Kasumi-1 (cell line): ENCODE measurements at places on chromosomes 4 and X.
A peak's percentile ranks its signal among the peaks of the same experiment; 100 is the strongest.

DNA sequence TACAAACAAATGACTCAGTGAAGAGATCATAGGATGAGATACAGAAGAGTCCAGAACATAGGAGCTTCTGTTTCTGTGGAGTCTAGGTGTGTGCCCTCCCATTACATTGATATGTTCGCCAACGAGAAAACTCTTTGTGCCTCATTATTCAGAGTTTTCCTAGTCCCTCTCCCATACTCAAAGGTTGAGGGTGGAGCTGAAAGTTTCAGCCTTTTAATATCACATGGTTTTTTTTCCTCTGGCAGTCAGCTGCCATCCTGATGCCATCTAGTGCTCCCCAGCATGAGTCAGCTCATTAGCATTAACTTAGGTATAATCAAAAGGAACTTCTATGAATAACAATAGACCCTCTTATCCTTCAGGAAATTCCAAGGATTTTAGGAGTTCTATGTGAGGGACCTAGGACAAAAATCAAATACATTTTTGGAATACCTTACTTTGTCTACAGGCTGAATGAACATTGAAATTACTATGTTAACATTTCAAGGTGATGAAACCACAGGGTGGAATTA is 559.6 kb upstream of the AMOT start:
- DNase-seq: no peak

DNA sequence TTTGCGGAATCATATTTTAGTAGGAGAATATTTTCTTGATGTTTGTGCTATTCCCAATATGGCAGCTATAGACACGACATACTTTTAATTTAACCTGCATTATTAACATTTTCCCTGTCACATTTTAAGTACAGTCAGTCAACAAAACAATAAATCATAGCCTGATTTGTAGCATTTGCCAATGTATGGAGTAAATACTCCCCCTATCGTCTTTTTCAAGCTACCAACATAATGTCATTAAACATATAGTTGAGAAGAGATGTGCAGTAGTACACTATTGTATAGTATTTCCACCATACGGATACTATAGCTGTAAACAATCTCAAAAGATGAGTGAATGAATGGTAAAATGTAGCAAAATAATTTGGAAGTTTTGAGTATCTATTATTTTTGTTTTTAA is 303.7 kb upstream of the MAGEB2 start:
- DNase-seq: no peak

GRCh38 chr4:22824091-22824490 is 131.4 kb downstream of the GBA3 start:
- no peak for DNase-seq

- no peak for DNase-seq
Measured at GRCh38 chrX:153775293-153776119, 5.3 kb upstream of the SRPK3 start.

DNA sequence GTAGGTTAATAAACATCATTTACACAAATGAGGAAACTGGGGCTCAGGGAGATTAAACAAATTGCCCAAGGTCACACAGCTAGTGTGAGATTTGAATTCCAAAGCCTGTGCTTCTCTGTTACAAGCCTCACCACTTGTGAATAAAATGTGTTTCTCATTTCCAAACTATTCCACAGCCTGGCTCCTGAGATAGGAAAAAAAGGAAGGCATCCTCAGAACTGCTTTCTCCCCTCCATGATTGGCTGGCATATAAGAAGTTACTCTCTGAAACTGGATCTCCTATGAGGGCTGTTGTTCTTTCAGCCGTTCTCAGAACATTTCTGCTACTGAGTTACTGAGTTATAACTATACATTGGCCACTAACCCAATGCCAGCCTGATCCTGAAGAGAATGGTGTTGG is 237.9 kb downstream of the MAML3 start:
- no peak for DNase-seq

DNA sequence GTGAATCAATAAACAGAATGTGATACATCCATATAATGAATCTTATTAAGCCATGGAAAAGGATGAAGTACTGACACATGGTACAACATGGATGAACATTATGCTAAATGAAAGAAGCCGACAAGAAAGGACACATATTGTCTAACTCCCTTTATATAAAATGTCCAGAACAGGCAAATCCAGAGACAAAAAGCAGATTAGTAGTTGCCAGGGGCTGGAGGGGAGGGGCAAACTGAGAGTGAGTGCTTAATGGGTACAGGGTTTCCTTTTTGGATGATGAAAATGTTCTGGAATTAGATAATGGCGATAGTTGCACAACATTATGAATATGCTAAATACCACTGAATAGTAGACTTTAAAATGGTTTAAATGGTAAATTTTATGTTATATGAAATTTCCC is 17.4 kb downstream of the ADGRG4 start:
- no peak for DNase-seq

GRCh38 chr4:145934434-145935047 is 4.1 kb downstream of the ZNF827 start:
- DNase-seq: peak; percentile 43

DNA sequence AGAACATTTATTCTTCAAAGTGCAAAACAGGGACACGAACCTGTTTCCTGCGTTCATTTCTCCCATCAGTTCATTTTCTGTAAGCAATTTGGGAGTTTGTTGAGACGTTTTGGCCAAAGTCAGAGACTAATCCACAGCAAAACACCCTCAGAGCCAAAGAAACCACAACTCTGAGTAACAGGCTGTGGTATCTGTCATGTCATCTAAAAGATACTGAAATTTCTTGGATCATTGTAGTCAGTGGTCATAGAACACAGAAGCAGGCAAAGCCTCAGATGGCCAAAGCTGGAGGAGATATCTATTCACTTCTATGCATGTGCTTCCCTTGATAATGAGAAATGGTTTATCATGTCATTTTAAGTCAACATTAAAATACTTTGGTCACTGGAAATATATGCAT is 485.6 kb upstream of the GALNT7 start:
- no peak for DNase-seq

DNA sequence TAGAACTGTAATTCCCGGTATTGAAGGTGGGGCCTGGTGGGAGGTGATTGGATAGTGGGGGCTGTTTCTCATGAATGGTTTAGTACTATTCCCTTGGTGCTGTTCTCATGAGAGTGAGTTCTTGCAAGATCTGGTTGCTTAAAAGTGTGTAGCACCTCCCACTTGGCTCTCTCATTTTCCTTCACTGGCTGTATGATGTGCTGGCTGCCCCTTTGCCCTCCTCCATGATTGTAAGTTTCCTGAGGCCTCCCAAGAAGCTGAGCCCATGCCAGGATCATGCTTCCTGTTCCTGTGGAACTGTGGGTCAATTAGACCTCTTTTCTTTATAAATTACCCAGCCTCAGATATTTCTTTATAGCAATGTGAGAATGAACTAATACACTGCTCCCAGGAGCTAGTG is 8.7 kb downstream of the ANXA10 start:
- DNase-seq: no peak

DNA sequence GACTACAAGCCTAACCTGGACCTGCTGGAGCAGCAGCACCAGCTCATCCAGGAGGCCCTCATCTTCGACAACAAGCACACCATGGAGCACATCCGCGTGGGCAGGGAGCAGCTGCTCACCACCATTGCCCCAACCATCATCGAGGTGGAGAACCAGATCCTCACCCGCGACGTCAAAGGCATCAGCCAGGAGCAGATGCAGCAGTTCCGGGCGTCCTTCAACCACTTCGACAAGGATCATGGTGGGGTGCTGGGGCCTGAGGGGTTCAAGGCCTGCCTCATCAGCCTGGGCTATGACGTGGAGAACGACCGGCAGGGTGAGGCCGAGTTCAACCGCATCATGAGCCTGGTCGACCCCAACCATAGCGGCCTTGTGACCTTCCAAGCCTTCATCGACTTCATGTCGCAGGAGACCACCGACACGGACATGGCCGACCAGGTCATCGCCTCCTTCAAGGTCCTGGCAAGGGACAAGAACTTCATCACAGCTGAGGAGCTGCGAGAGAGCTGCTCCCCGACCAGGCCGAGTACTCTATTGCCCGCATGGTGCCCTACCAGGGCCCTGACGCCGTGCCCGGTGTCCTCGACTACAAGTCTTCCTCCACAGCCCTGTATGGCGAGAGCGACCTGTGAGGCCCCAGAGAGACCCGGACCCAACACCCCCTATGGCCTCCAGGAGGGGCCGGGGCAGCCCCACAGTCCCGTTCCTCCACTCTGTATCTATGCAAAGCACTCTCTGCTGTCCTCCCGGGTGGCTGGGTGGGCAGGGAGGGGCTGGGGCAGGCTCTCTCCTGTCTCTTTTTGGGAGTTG is 486.2 kb downstream of the TRAM1L1 start:
- DNase-seq: no peak

- DNase-seq: no peak
Measured at GRCh38 chr4:158605393-158605792, 66.3 kb downstream of the C4orf46 start.

DNA sequence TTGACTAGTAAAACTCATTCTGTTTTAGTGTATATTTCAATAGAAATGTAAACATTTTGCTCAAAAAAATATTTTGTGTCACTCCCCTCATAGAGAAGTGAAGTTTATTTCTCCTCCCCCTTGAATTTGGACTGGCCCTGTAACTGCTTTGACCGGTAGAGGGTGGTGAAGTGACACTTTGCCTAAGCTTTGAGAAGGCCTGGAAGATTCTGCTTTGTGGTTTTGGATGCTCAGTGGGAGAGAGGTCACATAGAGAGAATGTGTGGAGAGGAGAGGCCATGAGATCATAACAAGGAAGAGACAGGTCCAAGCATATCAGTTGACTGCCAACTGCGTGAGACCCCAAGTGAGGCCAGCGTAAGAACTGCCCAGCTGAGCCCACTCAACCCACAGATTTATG is 19.1 kb upstream of the ARX start:
- DNase-seq: no peak

- no peak for DNase-seq
Measured at GRCh38 chr4:87192145-87192919, 28.1 kb downstream of the KLHL8 start.

- no peak for DNase-seq
Measured at GRCh38 chr4:82136161-82136801, 237.5 kb downstream of the HNRNPD start.

DNA sequence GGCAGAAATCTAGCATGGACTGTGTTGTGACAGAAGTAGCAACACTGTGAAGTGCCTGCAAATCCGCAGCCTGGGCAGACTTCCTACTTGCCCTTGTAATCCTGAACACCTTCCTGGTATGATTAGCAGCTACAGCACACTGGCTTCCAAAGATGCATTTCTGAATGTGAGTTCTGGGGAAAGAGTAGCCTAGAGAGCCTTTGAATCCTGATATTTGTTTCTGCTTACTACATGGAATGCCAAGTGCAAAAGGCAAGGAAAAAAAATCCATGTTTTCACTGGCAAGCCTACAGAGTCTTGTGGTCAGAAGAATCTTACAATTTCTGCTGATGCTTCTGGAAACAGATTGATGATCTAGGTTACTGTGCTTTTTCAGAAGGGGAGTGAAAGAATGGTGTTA is 223.7 kb downstream of the COL25A1 start:
- no peak for DNase-seq

GRCh38 chrX:38662640-38663039 is 101.3 kb downstream of the TSPAN7 start:
- DNase-seq: no peak

- peak; percentile 69 for DNase-seq
Measured at GRCh38 chrX:66728818-66729271, 90.0 kb upstream of the EDA2R start.

- no peak for DNase-seq
Measured at GRCh38 chr4:168836490-168836889, 173.6 kb downstream of the CBR4 start.

GRCh38 chrX:28549838-28550237 is 37.4 kb upstream of the IL1RAPL1 start:
- DNase-seq: no peak

- no peak for DNase-seq
Measured at GRCh38 chr4:53906606-53907190, 157.7 kb downstream of the CHIC2 start.

DNA sequence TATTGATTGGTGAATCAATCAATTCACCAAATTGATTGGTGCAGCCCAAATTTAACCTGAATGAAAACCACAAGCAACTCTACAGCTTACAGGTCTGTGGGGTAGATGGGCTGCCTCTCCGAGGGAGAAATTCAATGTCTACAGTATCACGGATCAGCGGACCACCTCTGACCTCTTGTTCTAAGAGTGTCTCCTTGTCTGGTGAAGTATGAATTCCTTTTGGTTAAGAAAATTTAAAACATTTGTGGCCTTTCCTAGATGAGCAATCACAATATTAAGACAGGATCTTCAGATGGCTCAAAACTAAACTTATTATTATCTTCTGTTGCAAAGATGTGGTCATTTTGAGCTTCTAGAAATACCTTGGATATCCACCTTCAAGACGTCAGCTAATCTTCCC is 153.3 kb downstream of the IL15 start:
- DNase-seq: no peak

DNA sequence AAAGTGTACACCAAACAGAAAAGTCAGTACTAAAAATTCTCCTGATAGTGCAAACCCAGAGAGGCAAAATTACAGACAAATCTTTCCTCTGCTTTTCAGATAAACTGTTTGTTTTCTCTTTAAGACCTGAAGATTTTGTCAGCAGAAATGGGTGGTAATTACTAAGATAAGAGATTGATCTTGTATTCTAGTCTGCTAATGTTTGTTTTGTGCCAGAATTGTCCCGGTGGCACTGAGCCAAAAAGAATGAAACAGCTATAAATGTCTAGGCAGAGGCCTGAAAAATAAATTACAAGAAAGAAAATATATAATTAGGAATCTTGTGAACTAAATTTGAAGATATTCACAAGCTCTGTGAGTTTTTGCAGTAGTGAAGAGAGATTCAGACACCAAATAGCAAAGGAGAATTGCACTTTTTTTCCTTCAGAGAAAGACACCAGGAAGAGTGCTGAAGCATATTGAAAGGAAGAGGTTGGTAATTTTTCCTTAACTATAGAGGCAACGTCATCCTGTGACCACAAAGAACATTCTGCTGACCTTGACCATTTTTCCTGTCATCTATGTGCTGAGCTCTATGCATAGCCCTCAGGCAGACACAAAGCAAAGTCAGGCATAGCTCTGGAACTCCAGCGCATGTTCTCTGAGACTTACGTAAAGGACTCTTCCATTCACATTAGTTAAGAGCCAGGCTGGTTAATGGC is 314.5 kb upstream of the RASGEF1B start:
- no peak for DNase-seq

DNA sequence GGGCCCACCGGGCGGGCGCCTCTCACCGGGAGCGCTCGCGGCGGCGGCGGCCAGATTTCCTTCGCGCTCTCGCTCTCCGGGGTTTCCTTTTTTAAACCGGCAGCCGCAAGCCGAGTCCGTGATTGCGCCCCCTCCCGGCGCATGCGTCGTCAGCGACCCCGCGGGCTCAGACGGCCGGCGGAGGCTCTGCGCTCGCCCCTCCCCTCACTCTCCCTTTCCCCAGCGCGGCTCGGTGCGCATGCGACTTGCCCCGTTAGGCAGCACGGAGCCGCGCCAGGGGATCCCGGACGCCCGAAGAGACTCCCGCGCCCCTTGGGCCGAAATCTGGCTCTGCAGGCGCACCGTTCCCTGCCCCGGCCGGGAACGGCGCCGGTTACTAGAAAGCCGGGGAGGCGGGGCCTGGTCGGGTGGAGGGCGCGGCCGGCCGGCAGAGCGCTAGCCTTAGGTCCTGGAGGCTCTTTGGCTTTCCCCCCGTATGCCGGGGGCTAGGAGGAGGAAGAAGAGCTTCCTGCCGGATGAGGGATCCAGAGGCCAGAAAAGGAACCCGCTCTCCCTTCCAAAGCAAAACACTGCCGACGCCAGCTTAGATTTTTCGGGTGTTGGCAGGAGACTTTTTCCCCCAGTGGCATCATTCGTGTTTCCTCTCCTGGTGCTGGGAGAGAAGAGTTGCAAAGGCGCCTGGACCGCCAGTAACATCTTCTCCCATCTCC is at the start of gene CLOCK:
TSS of gene CLOCK (minus strand) at position 154 of the 710 bp plus-strand sequence. CDS start 64,124 bp downstream, outside the sequence.
- peak; percentile 93 for DNase-seq

- DNase-seq: peak; percentile 37
Measured at GRCh38 chrX:57453901-57454300, 137.9 kb upstream of the ZXDB start.

GRCh38 chrX:15384304-15384703 is at the start of gene VEGFD:
VEGFD (minus strand) TSS chrX:15384413; CDS start chrX:15383946, 467 bp downstream.
- no peak for DNase-seq
